BJ (cell line): ENCODE measurements at places on chromosomes 16 and 17.

DNA sequence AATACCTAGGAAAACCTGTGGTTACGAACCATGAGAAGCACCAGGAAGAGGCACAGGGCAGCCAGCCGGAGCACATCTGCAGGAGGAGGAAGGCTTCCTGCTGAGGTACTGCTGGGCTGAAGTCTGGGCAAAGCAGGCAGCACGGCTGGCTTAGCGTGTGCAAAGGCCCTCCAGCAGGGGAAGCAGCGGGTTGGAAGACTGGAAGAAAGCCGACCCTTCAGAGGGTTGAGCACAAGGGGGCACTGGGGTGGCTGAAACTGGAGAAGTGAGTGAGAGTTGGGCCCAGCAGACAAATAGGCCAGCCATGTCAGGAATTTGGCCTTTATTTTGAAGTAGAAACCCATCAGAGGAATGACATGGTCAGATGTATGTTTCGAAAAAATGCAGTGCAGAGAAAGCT is 12.1 kb upstream of the HSD3B7 start:
- DNase-seq: no peak

GRCh38 chr17:39678340-39679116 is 9.3 kb downstream of the PGAP3 start:
- DNase-seq: no peak

DNA sequence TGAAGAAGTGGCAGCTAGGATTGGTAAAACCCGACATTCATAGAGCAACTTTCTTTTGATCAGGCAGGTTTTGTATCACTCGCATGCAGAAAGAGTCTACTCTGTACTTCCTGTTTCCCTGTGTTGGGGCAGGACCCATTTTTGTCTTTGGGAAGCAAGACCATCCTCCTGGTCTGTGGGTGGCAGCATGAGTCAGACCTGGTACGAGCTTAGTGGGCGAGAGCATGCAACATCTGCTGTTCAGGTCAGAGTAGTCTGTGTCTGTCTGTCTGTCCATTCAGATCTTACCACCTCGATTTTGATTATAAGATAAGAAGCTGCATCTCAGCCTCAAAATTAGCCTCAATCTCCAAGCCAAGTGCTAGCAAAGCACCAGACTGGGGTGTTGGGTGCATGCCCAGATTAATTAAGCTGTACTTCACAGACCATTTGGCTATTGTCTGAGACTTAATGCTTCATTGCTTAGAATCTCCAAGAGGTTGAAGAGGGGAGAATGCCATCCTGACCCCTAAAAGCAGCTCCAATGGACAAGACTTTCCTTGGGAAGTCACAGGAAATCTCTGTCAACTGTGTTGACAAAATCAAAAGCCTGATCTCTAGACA is 110.9 kb downstream of the XYLT1 start:
- no peak for DNase-seq

DNA sequence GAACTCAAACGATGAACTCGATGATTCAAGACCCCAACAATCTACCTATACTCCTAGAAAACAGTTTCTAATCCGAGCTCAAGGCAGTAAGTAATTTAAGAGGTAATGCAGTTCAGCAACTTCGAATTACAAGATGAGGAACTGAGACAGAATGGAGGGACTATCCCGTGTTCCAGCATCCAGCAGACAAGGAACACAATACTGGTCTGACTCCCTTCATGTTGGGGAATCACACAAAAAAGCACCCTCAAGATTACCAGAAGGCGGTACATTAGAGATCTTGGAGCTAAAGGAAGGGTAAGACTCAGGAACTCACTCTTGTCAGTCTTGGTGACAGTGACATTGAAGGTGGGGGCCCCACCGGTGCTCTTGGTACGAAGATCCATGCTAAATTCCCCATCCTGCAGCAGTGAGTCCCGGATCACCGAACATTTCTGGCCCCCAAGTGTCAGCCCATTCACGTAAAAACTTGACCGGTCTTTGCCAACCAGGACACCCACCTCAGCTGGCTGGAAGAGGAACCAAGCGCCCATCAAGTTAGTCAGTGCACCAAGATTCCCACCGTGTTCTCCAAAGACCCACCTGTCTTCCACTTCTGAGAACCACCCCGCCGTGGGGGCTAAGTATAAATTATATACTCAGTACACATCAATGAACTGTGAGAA is 1.9 kb downstream of the PFN1 start:
- DNase-seq: no peak

DNA sequence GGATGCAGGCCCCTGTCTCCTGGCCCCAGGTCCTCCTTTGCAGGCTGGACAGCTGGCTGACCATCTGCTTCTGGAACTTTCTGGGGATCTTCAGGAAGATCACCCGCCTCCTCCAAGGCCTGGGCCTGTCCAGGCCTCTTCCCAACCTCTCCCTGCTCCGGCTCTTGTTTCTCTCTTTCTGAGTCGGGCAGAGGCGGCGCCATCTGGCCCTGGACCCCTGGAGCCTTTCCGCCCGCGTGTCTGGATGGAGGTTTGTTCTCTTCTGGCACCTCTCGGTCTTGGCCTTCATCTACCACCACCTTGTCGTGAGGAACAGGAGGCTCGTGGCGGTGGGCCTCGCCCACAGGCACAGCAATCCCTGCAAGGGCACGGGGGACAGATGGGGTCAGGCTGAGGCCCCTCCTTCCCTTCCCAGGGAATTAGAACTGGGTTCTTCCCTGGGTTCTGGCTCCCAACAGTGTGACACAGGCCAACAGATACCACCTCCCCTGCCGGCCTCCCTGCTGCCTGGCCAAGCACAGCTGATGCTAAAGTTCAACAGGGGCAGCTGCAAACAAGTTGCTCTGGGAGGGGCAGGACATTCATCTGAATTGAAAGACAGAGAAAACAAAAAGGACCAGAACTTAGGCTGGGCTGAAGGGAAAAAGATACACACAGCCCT is 13.3 kb downstream of the NDUFAF8 start:
- DNase-seq: no peak

GRCh38 chr16:31080756-31081419 is 6.7 kb downstream of the ZNF646 start:
- DNase-seq: no peak

- no peak for DNase-seq
Observed at GRCh38 chr16:90033387-90033786, 14.1 kb upstream of the DBNDD1 start.

DNA sequence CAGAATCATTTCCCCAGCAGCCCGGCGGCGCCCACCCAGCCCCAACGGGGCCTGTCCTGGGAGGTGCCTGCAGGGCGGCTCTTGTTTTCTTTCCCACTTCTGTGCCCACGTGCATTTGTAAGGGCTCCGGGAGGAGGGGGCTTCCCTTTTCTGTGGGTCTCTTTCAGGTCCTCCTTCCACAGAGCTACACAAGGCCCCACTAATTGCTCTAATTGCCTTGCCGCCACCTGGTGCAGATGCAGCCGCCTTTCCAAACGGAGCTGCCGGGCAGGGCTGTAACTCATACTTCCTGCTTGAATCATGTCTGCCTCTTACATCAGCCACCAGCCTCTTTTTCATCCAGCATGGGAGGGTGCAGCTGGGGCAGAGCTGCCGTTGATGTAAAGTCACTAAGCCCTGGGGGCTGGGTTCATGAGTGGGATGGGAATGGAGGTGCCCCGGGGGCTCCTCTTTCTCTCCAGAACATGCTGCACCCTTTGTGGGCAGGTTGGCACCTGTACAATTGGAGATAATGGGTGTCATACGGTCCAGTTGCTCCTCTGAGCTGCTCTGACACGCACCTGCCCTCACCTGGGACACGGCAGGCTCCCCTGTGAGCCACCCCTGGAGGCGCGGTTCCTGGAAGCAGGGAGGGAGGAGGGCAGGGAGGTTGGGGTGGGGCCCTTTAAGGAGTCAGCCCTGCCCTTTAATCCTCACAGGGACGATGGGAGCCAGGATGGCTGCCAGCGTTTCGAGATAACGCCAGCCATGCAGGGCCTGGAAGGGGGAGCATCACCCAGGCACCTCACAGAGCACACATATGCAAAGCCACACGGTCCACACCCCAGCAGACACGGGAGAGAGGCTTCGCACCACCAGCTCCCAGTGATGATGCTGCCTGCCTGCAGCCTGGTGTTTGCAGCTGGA is 41.1 kb upstream of the KLHDC4 start:
- peak; percentile 70 for DNase-seq

DNA sequence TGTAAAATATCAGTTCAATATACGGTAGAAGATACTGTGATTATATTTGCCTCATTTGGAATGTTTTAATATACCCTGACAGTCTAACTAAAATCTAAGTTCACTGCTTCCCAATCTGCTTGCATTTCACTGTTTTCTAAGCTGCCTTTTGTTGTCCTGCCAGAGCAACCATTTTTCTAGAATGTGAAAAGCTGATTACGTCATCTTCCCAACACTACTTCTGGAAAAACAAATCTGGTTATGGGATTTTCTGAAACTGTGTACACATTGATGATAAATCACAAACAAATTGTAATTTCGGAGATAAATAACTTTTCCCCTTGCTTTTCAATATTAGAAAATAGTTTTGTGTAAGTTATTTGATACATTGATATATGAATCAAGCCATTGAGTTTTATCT is 1529.0 kb downstream of the CDH11 start:
- DNase-seq: no peak

GRCh38 chr17:9324864-9325263 is 250.8 kb downstream of the STX8 start:
- no peak for DNase-seq
